ENCODE measurements at places on chromosomes 3 and 15. TPM values are rescaled to one million over a fixed set of nuclear protein-coding genes. Genes with fewer than 3 reads are reported as not detected.

The A4GNT gene
- total RNA-seq = not detected

The TRAT1 gene
- not detected for total RNA-seq

The CIDEC gene
- total RNA-seq = not detected

The PPP2R3A gene
- 21.0 TPM for total RNA-seq

DNA sequence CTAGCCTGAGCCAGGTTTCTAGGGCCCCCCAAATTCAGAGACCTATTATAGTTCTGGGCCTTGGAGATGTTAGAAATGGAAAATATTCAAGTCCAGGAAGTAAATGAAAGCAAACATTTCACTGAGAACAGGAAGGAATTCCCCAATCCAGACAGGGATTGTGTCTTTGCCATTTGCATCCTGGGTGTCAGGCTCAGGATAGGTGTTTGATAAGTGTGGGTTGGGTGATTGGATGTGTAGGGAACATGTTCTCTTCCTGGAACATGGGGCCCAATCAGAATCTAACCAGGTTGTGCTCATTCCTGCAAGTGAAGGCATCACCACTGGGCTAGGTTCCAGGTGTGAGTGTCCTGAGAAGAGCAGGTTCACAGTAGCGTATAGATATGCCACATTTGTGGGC lies 14.6 kb upstream of the LRRC2 start:
- no peaks in the 10 kb centered on the region for H3K4me1 ChIP-seq
- no peak for DNase-seq
- no peak overlapping the region for H3K27ac ChIP-seq
- H3K4me3 ChIP-seq = no peak overlapping the region
- H3K36me3 ChIP-seq = no peaks in the 10 kb centered on the region

DNA sequence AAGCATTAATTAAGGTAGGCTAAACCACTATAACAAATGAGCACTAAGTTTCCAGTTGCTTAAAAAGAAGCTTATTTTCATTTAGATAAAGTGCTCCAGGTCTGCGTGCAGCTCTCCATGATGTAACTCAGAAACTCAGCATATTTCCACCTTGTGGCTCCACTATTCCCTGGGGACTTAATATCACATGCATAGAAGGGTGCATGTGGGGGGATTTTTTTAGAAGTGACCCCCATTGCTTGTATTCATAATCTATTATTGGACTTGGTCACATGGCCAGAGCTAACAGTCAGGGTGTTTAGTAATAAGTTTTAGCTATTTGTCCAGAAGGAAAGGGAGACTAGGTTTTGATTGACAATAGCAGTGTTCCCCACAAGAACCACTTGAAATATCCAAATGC lies 86.8 kb downstream of the TMCO5A start:
- H3K27me3 ChIP-seq = no peaks in the 10 kb centered on the region
- no peaks in the 10 kb centered on the region for H3K36me3 ChIP-seq
- H3K4me1 ChIP-seq = no peaks in the 10 kb centered on the region
- H3K4me3 ChIP-seq = no peak overlapping the region
- no peak overlapping the region for H3K27ac ChIP-seq

DNA sequence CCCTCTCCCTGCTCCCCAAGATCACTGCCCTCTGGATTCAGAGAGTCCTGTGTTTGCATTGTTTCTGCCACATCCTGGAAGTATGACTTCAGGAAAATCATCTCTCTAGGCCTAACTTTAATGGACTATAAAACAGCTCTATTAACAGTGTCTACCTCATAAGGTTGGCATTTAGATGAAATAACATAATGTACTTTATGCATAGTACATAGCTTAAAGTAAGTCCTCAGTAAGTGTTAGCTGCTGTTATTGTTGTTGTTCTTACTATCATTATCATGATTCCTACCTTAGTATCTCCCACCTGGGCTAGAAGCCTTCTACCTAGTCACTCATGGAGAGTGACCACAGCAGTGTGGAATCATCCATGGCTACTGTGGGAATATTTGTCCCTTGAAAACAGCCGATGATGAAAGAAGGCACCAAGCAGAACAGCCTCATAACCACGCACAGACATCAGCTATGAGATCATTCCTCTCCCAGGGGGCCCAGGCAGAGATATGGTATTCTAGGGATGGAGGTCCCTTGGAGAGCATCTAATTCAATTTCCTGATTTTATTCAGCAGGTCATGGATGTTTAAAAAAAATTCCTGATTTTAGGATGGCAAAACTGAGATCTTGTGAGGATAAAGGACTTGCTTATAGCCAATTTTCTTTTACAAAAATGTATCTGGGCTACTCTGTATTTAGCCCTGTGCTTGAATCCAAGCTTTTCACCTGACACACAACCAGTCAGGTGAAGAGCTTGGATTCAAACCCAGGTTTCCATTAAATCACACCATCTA lies 1.9 kb downstream of the FSD2 start:
- H3K27me3 ChIP-seq = no peaks in the 10 kb centered on the region
- no peaks in the 10 kb centered on the region for H3K36me3 ChIP-seq
- no peak overlapping the region for H3K27ac ChIP-seq
- 0 out of 2 replicates have a peak, but pooled peaks cover under 1% of the 10 kb centered on the region for H3K4me1 ChIP-seq
- DNase-seq = peak; percentile 23
- no peak overlapping the region for H3K4me3 ChIP-seq

- no peaks in the 10 kb centered on the region for H3K27me3 ChIP-seq
- no peaks in the 10 kb centered on the region for H3K36me3 ChIP-seq
- DNase-seq = no peak
- H3K27ac ChIP-seq = no peak overlapping the region
- H3K4me1 ChIP-seq = no peaks in the 10 kb centered on the region
These were observed 122.6 kb downstream of the CADM2 start for GRCh38 chr3:85081191-85081906.

- H3K4me1 ChIP-seq = no peaks in the 10 kb centered on the region
- no peaks in the 10 kb centered on the region for H3K36me3 ChIP-seq
- DNase-seq = no peak
- H3K4me3 ChIP-seq = no peak overlapping the region
- no peak overlapping the region for H3K27ac ChIP-seq
These were observed 525.5 kb upstream of the BCHE start for GRCh38 chr3:166362698-166363097.
